ENCODE measurements at places on chromosomes 7 and 10.
A peak's percentile ranks its signal among the peaks of the same experiment; 100 is the strongest.

- DNase-seq: peak; percentile 92
Observed at GRCh38 chr7:55533050-55533728, 39.1 kb downstream of the VOPP1 start.

- DNase-seq: no peak
Observed at GRCh38 chr7:98105942-98106544, 619 bp upstream of the LMTK2 start.

- no peak for DNase-seq
Observed at GRCh38 chr7:14332155-14332554, 342.7 kb upstream of the ETV1 start.

DNA sequence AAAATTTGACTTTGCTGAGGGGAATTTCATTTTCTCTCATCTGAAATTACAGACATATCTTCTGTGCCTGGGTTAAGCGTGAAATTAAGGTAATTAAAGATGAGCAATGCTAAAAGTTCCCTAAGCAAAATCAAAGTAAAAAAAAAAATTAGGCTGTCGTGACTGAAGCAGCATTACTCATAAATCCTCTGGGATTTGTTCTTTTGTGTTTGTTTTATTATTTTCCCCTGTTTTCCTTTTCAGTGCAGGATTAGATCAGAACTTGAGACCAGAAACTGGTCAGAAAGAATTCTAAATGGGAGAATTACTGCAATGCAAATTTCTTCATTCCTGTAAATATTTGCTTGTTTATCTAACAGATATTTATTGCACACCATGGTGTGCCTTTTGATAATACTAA is 141.4 kb upstream of the BET1 start:
- no peak for DNase-seq

DNA sequence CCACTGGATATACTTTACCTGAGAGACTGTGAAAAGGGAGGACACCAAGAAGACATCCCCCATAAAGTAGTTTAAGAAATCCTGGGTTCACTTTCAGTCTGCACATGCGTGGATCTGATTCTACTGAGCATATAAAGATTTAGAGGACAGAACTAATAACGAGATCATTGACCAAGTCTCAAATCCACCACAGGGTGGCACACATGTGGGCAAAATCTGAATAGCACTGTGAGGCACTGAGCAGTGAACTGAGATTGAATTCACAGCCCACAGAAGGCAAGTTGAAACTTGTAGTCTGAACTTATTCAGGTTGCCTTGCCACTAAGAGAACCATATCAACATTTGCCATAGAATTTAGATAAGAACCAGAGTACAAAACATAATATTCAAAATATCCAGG is 818.6 kb downstream of the GRID1 start:
- peak; percentile 39 for DNase-seq

GRCh38 chr7:54757711-54758110 is 1.3 kb downstream of the SEC61G start:
- DNase-seq: no peak

DNA sequence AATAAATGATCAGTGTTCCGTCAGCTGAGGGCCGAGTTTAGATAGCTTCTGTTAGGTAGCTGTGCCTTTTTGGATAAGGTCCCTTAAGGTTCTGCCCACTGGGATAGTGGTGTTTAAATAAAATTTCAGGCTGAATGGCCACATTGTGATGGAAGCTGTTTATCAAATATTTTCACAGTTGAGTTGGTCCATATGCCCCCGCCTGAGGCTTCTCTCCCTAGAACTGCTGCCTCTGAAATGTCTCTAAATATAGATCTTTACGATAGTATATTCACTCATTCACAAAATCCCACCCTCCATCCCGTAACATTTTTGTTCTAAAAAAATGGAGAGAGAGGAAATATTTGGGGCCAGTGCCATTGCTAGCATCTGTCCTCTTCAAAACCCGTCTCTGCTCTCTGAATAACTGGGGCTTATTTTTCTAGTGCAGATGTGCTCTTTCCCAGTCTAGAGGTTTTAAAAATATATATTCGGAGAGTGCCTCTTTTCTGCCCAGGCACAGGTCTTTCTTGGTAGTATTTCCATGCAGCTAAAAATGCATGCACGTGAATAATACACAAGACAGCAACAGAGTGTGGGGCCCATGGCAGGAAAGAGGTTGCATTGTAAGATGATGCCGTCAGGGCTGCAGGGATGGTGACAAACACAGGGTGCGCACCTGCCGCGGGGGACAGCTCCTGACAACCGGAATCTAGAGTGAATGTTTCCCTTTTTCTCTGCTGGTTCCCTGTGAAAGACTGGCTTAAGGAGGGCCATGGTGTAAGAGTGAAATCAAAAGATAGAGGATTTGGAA is 105.4 kb upstream of the BTBD16 start:
- no peak for DNase-seq

DNA sequence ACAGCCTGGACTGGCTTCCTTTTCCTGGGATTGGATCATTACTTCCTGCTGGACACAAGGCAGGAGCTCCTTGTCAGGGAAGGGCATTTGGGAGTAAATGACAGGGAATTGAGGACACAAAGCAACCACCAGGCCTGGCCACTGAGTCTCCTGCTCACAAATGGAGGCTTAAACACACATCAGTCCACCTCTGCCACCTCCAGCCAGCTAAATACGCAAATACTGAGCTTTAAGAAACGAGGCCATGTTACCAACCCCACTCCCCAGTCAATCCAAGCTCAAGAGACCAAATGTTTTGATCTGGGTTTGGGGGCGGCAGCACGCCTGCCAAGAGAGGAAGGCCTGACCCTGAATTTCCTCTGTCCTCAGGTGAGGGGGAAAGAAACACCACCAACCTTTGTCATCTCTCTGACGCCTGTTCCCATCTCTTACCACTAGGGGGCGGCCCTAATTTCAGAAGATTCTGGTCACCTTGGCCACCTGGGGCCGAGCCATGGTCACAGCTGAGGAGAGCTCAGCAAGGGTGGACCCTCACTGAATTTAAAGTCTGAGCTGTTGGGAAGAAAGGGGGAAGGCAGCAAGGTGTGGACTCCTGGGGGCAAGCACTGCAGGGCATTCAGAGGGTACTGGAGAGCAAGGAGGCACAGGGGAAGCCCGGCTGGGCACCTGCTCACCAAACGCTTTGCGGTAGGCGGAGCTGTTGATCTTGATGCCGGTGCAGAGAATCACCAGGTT is 16.5 kb downstream of the AIFM2 start:
- peak; percentile 53 for DNase-seq

GRCh38 chr7:77313085-77313484 is 103.1 kb downstream of the GSAP start:
- no peak for DNase-seq

DNA sequence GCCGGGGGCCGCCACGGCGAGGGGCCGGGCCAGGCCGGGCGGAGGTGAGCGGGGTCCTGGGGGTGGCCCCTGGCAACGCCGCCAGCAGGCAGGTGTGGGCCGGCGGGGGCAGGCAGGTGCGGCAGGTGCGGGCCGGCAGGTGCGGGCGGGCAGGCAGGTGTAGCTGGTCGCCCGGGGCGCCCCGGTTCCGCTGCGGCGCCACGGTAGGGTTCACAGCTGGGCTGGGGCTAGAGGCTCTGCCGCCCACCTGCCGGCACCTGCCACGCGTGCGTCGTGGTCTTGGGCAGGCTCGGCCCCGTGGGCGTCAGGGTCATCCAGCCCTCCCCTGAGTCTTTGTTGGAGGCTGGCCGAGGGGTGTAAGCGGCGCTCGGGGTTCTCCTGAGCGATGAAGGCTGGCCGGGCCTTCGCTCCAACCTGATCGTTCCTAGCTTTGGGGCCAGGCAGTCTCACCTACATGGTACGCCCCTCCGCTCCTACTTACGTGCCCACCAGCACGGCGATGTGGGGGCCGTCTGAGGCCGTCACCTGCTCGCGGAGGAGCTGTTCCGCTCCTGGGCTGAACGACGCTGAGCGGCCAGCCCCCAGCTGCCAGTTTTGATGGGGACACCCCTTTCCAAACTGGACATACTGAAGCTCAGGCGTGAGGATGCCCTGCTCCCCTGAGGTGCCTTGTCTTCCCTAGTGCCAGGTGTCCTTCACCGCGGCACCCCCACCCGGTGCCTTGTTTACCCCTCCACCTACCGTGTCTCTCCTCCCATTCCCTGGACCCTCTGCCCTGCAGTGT is 493 bp downstream of the ZMIZ2 start:
- DNase-seq: peak; percentile 17

GRCh38 chr7:151228024-151228866 is 1.2 kb upstream of the ABCF2 start:
- no peak for DNase-seq

- DNase-seq: no peak
Observed at GRCh38 chr7:76246804-76247389, 45.2 kb downstream of the SRRM3 start.

GRCh38 chr7:141313896-141314295 is 237.3 kb upstream of the AGK start:
- no peak for DNase-seq

- DNase-seq: no peak
Observed at GRCh38 chr10:69646185-69647060, 16.4 kb downstream of the FAM241B start.

Data from DND-41 (cell line).